Suppressor macrophage treated with lipopolysaccharide for 4 hours (primary cell): ENCODE measurements at places on chromosomes 7 and 10.

- no peak for DNase-seq
Observed at GRCh38 chr7:74388880-74389415, 64.8 kb upstream of the GTF2IRD1 start.

- DNase-seq = peak; percentile 47
Observed at GRCh38 chr10:3071405-3072198, 4.3 kb downstream of the PFKP start.

DNA sequence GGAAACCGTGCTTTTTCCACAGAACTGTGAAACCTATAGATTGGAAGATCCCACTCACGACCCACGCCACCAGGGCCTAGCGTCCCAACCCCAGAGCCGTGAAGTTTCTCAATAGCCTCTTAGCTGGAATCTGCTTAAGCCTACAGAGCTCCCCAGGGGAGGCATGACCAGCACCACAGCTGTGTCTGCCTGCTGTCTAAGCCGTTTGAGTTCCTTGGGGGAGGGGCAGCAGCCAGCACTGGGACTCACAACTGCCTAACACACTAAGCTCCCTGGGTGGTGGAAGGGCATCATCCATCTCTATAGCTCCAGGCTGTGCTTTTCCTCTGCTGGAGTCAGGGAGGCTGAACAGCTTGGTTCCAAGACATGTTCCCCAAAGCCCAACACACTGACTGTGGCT, 26.0 kb upstream of the TMEM140 start:
- DNase-seq = no peak

- peak; percentile 39 for DNase-seq
Observed at GRCh38 chr7:129089521-129090212, 34.8 kb upstream of the TNPO3 start.

DNA sequence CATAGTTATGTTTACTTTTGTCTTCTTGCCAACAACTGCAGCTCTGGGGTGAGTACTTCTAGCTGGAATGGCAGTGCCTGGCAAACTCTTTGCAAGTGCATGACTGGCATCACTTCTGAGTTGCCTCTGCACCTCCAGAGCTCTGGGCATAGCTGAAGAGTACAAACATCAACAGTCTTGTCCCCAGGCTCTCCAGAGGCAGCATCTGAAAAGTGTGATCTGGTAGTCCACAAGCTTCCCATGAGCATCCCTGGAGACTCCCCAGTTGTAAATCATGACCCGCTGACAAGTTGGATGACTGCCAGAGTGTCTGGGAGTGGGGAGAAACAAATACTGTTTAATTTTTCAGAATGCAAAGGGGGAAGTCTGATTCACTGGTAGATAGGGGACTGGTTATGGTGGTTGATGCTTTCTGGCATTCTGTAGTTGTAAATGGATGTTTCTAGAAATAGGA, 138.9 kb upstream of the CDK13 start:
- no peak for DNase-seq

- DNase-seq = peak; percentile 61
Observed at GRCh38 chr7:106216517-106216922, 68.3 kb downstream of the NAMPT start.

- no peak for DNase-seq
Observed at GRCh38 chr10:130016993-130017630, 53.0 kb upstream of the EBF3 start.

DNA sequence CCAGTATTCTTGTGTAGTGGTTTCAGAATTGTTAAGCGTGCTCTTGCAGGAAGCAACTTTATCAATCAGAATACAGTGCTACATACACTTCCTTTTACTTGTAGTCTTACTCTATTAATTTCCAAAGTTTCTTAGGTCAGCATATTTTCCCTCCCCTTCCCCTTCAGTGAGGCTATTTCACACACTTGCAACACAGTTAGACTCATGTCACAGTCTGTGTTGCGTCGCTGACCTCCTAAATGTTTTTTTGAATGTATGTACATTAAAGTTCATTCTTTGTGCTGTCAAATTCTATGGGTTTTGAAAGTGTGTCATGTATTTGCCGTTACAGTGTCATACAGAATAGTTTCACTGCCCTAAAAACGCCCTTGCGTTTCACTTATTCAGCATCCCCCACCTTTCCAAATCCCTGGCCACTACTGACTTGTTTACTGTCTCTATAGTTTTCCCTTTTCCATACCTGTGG, 5.4 kb upstream of the HKDC1 start:
- DNase-seq = peak; percentile 85

DNA sequence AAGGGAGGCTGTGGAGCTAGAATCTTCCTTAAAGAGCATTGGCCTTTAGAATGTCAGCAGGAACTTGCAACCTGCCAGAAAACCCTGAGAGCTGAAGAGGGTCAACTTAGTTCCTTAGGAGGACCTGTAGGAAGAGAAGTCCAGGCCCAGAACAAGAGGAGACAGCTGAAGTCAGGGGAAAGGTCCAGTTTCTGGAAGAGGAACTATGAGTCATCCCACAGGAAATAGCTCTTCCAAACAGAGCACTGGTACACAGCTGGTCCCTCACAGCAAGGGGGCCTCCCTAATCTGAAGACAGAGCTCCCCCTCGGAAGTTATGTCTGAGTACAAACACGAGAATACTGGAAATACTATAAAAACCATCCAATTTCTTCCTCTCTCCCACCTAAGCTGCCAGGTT, 98.9 kb downstream of the HERPUD2 start:
- peak; percentile 18 for DNase-seq

DNA sequence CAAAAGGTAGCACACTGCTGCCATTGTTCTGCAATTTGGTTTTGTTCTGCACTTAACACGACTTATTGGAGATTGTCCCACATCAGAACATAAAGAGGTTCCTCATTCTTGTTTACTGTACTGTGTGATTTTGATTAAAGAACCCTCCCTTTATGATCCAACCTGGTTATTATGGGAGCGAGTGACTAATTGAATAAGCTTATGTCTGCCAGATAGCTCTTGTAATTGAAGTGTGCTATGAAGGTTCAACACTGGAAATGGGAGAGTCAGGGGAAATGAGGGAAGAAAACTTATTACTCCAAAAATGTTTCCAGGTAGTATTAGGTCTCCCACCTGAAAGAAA, 33.9 kb downstream of the CASP7 start:
- no peak for DNase-seq

- peak; percentile 43 for DNase-seq
Observed at GRCh38 chr7:135975166-135975565, 2.0 kb downstream of the MTPN start.

- DNase-seq = no peak
Observed at GRCh38 chr7:38550836-38551235, 80.3 kb downstream of the AMPH start.

- DNase-seq = no peak
Observed at GRCh38 chr7:41586931-41587640, 115.8 kb downstream of the INHBA start.

GRCh38 chr7:112138325-112138852, 67.8 kb downstream of the DOCK4 start:
- DNase-seq = no peak

DNA sequence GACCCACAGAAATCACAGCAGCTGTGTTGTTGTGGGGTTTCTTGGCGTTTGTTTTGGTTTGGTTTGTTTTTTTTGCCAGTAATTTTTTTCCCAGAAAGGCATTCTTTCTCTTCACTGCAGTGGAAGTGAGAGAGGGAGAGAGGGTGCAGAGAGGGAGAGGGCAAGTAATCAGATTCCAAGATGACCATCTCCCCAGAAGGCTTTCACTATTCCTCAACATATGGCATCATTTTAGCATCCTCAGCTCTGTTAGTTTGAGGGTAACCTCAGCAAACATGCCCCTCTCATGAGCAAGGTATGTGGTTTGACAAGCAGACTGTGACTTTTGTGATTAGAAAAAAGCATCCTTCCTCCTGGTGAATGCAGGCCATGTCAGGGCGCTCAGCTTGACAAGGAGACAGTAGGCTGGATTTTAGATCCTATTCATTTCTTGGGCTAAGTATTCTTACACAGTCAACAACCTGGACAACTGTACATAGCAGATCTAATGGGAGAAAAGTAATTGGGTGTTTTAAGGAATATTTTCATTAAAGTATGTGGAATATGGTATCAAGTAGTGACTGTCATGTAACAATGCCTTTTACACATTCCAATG, 86.3 kb upstream of the PIK3CG start:
- DNase-seq = no peak

DNA sequence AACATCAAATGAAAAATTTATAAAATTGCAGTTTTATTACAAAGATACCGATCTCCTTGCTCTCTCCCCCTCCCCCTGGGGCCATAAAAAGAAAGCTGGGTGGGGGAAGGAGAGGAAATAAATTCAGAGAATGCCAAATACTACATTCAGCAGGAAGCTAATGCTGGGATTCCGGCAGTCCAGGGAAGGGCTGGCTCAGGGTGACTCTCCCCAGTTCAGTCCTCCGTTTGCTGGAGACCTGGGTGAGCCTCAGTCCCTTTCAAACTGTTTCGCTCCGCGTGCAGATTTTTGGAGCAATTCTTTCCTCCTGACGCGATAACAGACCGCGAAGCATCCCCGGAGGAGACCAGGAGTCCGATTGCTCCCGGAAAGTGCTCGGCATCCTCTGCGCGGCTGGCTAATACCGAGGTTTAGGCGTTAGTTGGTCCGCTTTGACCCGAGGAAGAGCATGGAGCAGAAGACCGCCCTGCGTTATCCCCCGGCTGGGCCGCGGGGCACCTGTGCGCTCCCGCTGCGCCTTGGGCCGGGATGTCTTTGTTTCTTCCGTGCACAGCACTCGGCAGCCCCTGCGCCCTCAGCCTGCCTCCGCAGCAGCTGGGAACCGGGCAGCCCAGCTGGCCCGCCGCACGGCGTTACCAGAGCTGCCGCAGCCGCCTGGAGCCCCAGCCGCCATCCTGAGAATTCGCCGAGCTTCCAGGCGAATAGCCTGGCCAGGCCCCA, 3.9 kb upstream of the HOXA2 start:
- DNase-seq = no peak

GRCh38 chr10:120598386-120598785, 141.4 kb downstream of the PLPP4 start:
- no peak for DNase-seq

GRCh38 chr10:84424731-84425167, 96.4 kb downstream of the CCSER2 start:
- peak; percentile 56 for DNase-seq

- peak; percentile 34 for DNase-seq
Observed at GRCh38 chr10:102065561-102066398, 631 bp downstream of the HPS6 start.

- DNase-seq = peak; percentile 15
Observed at GRCh38 chr7:7249814-7250213, 67.5 kb downstream of the C1GALT1 start.

GRCh38 chr7:82172881-82173280, 270.7 kb downstream of the CACNA2D1 start:
- DNase-seq = no peak

- no peak for DNase-seq
Observed at GRCh38 chr10:129766611-129767550, 197.2 kb downstream of the EBF3 start.

GRCh38 chr10:26499426-26499825, 61.3 kb downstream of the APBB1IP start:
- no peak for DNase-seq

- peak; percentile 68 for DNase-seq
Observed at GRCh38 chr7:82805527-82805960, 357.1 kb downstream of the PCLO start.

GRCh38 chr7:117114272-117114671, 161.0 kb downstream of the ST7 start:
- no peak for DNase-seq

GRCh38 chr7:45001138-45001694, 1.2 kb downstream of the CCM2 start:
- DNase-seq = no peak

GRCh38 chr10:118729200-118729599, 25.6 kb downstream of the CACUL1 start:
- DNase-seq = no peak

- DNase-seq = no peak
Observed at GRCh38 chr10:109306698-109307097, 616.6 kb downstream of the XPNPEP1 start.

GRCh38 chr7:84113906-84114850, 80.4 kb downstream of the SEMA3A start:
- DNase-seq = no peak

GRCh38 chr7:5667391-5667790, 114.1 kb downstream of the RNF216 start:
- DNase-seq = no peak

GRCh38 chr10:124621637-124622036, 122.5 kb downstream of the FAM53B start:
- no peak for DNase-seq

DNA sequence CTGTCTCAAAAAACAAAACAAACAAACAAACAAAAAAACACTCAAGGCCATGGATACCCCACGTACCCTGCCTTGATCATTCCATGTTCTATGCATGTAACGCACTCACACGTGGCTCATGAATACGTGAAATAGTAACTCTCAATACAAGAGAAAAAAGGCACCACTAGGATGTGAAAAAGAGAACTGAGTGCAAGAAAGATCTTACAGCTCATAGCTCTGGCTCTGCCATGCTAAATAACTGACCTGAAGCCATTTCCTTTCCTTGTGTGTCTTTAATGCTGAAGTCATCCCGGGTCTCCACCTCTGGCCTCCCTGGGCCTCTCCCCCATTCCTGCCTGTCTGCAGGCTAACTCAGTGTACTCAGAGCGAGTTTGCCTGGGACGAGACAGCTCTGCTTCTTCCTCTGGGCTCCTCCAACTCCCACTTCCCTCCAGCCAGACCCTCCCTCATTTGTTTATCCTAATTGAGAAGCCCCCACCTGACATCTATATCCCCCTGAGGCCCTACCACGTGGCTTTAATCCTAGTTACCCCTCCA, 117.3 kb downstream of the PRPF18 start:
- no peak for DNase-seq

GRCh38 chr10:132273966-132274365, 33.8 kb downstream of the STK32C start:
- DNase-seq = no peak

GRCh38 chr10:22874189-22874854, 53.5 kb upstream of the ARMC3 start:
- DNase-seq = no peak

- no peak for DNase-seq
Observed at GRCh38 chr7:71543396-71543795, 411.5 kb downstream of the GALNT17 start.

DNA sequence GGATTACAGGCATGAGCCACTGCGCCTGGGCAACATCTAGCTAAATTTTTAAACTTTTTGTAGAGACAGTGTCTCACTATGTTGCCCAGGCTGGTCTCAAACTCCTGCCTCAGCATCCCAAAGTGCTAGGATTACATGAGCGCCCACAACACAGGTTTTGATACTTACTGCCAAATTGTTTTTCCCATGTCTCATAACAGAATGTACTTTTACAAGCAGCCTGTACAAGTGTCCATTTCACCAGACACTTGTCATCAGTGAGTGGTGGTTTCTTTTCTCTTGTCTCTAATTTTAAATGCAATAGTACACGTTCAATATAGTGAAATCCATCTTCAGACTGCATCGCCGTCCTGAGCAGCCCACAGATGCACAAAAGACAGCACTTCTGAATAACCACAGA, 116.4 kb upstream of the LYZL2 start:
- DNase-seq = no peak
